ENCODE measurements at places on chromosomes 12 and 14.
A peak's percentile ranks its signal among the peaks of the same experiment; 100 is the strongest.

DNA sequence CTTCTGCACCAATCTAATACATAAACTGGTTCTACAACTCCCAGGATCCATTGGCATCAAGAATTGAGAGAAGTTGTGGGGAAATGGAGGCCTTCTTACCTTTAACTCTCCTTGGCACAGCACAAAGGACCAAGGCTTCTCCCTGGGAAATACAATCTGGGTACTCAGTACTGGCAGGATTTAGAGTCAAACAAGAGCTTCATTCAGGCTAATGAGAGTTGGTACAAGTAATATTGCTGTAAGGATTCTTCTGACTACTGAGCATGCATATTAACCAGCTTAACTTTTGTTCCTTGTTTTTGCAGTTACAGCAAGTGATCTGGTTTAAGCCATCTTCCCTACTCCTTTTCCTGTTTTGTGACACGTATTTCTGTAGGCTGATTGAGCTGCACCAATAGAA, 76.2 kb upstream of the FERMT2 start:
- no peak for DNase-seq

DNA sequence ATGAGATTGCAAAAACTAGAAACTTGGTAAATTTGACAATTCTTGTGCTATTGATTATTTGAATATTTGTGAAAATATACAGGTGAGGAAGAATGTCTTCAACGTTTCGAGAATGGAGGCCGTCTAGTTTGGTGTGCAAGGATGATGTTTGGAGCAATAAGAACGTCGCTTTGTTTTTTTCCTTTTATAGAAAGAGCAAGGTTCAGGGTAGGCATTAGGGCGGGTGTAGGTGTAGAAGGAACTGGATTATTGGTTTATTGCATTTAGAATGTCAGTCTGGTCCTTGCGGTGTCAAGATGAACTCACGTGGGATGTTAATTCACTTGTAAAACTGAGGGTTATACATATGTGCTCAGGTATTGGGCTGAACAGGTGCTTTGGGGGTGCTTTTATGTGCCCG, 1.1 kb downstream of the RPS26 start:
- no peak for DNase-seq

- DNase-seq = no peak
These were observed 198.9 kb upstream of the SFSWAP start for GRCh38 chr12:131511803-131512561.

DNA sequence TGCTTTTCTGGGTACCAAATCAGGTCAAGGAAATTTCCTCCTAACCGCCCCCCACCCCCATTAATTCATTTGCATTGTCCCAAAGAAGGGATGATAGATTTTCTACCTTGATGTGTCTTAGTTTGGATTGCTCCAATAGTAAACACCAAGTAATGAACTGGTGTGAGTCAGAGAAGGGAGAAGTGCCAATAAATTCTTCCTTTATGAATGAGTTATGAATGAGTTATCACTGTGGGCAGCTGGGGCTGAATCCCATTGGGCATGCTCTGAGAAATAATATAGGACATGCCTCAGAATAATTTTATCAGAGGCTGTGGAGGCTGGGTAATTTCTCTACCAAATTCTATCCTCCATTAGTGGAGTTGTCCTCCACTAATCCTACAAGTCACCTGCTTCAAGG, 277.9 kb upstream of the FLRT2 start:
- DNase-seq = peak; percentile 32

GRCh38 chr12:5170844-5171243, 127.2 kb downstream of the KCNA5 start:
- no peak for DNase-seq

DNA sequence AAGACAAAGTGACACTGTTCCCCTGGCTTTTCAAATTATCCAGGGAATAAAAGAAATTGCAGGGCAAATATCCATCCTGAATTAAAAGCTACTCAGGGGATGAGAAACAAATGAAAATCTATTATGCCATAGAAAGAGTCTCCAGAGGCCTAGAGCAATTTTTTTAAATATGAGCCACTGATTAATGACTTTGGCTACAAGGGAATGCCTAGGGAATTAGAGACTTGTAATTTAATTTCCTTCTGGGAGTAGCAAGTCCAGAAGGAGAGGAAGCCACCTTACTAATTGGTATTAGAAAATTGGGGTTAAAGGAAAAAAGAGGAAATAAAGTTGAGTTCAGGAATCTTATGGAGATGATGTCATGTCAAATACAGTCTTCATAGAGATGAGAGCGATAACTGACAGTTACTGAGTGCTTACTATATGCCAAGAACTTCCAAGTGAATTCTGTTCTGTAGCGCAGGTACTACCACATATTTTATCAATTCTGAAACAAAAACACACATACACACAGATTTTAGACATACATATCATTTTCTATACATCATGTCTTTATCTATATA, 304.4 kb downstream of the DUSP6 start:
- no peak for DNase-seq

GRCh38 chr14:51487848-51488247, 163.9 kb upstream of the FRMD6 start:
- no peak for DNase-seq

- no peak for DNase-seq
These were observed 158.1 kb downstream of the FLRT2 start for GRCh38 chr14:85688006-85688405.

- no peak for DNase-seq
These were observed 706.9 kb upstream of the STXBP6 start for GRCh38 chr14:25756876-25757275.

- no peak for DNase-seq
These were observed 3.7 kb upstream of the ART4 start for GRCh38 chr12:14846876-14847580.

DNA sequence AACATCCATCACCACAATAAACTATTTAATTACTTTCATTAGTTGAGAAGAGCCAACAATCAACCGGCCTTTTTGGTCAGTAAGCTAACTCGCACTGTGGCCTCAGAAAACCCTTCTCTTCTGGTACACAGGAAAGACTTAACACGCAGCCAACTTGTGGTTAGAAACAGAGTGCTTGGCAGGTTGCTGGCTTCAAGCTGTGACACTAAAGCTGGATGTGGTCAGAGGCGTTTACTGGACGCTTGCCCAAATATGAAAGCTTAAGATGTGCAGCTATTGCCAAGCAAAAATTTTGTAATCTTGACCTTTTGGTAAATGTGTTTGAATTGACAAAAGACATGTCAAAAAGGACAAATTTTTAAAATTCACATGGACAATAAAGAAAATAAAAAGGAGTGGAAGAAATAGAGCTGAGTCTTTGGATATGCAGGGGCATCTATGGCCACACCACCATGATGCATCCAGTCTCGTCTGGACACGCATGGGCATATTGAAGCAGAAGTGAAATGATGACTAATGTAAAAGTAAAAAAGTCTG, 2.6 kb upstream of the KLRK1 start:
- peak; percentile 89 for DNase-seq

DNA sequence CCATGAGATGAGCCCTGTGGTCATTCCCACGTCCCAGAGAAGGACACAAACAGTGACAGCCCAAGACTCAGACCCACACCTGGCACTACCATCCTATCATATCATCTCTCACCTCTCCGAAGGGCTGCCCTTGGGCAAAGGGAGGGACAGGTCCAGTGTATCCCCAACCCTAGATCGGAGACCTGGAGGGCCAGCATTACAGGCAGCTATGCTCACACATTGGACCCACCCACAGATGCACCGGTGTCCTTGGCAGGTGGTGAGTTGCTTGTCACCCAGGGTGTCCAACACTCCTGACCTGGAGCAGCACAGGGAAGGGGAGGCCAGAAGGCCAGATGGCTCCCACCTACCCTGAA, 117.4 kb downstream of the DICER1 start:
- no peak for DNase-seq

GRCh38 chr14:75597149-75597548, 18.7 kb downstream of the FLVCR2 start:
- no peak for DNase-seq

GRCh38 chr12:126935435-126935834, 1331.5 kb upstream of the TMEM132C start:
- DNase-seq = no peak

DNA sequence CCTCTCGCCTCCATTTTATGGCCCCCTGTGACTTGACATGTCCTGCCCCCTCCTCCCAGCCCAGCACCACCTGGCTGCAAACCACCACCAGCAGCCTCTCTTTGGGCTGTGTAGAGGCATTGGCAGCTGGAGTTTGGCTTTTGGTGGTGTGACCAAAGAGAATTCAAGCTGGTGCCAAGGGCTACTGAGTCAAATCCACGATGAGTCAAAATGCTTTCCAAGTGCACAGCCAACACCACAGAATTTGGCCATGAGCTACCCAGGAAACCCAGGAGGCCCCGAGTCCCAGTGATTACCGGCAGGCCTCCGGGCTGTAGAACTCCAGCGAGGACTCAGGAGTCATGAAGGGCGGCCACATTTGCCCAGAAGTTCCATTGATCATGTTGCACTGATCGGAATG, 53.8 kb downstream of the SCARB1 start:
- DNase-seq = peak; percentile 11

DNA sequence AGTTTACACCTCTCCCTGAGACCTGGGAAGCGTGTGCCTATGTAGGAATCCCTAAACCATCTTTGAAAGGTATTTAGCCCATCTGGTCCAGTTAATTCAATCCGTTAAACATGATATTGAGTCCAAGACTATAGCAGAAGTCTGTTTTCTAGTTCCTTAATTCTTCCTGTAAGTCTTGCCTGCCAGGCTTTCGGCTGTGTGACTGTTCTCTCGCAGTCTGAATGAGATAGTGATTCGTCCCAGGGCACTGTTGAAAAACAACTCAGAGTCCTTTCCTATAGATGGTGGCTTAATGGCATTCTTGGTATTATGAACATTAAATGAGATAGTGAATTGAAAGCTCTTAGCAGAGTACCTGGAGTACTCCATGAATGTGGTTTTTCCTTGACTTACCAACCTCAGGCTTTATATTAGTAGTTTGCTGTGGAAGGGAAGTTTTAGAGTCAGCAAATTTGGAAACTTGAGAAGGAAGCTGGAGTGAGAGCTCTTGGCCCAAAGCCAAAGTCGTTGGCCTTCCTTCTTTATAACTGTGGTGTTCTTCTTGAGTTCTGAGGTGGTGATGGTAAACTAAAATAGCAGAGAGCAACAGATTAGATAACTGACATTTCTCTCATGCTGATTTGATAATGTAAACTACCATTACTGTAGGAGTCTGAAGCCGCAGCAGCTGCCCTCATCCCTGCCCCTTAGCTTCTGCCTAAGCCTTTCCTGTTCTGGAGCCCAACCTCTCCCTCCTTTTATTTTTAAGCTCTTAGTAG, 76.5 kb downstream of the TGFB3 start:
- DNase-seq = no peak

DNA sequence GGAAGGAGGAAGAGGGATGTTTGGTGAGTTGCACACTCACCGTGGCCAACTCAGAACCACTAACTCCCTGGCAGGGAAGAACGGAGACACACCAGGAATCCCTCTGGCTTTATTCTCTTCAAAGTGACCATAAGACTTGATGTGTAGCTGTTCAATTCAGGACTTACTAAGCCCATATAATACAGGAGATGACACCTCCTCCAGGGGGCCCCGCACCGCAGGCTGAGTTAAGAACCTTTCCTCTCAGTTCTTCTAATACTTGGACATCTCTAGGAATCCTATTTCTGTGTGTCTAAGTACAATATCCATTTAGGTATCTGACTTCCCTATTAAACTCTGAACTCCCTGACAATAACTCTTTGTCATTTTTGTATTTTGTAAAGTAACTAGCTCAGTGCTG, 49.5 kb downstream of the DCAF4 start:
- DNase-seq = no peak

- DNase-seq = no peak
These were observed 583.4 kb downstream of the VRK1 start for GRCh38 chr14:97380539-97380941.

DNA sequence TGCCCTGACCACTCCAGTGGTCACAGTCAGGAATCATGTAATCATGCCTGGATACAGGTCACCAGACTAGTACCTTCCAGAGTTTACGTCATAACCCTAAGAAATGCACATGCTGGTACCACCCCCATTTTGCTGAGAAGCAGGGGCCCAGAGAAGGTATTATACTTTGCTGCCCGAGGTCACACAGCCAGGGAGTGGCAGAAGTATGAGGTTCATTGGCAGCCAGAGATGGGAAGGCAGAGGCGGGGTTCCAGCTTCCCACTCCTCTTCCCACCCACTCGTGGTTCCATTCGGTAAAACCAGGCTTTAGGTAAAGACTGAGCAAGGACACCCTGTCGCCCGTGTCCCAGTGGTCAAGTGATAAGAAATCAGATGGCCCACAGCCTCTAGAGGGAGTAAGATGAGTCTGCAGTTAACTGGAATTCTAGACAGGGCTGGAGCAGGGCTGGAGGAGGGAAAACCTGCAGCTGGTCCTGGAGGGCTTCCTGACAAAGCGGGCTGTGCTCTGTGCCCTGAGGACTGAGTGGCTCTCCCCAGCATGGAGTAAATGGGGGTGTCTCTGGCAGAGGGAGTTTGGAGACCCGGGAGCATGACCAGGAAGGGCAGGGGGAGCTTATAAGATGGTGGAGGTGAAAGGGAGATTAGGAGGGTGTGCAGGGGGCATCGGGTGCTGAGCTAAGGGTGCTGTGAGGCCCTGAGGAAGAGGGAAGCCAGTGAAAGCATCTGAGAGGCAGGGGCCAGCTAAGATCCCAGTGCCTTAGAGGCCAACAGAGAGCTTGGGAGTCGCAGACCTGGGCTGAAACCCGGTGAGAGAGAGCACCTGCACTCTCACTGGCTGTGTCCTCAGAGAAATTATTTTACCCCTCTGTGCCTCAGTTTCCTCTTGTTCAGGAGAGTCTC, 5.7 kb downstream of the FAM222A start:
- DNase-seq = no peak

DNA sequence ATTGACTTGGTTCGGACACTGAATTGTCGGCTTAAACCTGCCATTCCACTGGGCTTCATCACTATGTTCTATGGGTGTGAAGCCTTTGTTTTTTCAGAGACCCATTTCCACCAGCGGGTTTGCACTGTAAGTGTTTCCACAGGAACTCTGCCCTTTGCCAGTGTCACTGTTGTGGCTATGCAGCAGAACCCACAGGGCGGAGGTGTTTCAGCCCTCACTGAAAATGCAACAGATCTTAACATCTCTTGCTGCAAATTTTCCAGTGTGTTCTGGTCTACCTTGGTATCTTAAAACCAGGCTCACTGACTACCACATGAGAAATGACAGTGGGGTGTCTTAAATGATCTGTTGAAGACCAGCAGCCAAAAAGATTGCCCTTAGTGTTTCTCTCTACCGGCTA, 21.1 kb downstream of the PRKCH start:
- no peak for DNase-seq

DNA sequence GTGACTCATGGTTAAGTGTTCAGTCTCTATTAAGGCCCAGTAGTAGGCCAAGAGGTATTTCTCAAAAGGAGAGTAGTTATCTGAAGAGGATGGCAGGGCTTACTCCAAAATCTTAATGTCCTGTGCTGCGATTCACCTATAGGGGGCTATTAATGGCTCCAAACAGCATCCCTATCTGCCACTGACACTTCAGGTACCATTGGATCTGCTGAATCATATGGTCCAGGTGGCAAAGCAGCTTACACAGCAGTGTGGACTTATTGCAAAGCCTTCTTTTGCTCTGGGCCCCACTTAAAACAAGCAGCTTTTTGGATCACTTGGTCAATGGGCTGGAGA, 60.8 kb upstream of the ATP2B1 start:
- no peak for DNase-seq
